ENCODE measurements at places on chromosomes 2 and 18.

DNA sequence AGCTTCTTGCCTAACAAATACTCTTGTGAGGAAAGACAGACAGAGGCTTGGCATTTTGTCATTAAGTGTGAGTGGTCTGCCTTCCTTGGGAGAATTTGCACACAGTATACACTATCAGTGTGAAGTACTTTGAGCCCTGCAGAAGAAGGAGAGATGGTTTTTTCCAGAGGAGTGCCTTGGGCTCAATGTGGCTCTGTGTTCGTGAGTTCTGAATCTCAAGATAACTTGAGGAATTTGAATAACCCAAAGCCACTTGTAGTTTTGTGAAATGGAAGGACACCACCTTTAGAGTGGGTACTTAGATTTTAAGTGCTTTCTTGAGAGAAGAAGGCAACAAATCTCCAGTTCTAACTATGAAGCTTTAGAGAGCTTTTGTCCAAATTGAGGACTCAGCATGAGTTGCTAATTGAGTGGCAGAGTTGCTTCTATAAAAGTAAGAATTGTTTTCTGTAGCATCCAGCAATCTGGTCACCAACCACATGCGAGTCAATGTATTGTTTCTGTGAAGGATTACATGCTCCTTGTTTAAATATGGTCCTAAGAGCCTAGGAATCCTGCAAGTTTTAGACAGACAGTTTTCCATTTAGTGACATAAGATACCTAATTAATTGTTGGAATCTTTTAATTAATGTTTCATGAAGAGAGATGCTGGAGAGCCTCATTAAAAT, 68.3 kb downstream of the BABAM2 start:
- DNase-seq, result no peak

GRCh38 chr2:36394804-36395203, 39.2 kb downstream of the CRIM1 start:
- DNase-seq, result no peak

GRCh38 chr2:98893911-98894321, 42.1 kb downstream of the CRACDL start:
- DNase-seq, result no peak

DNA sequence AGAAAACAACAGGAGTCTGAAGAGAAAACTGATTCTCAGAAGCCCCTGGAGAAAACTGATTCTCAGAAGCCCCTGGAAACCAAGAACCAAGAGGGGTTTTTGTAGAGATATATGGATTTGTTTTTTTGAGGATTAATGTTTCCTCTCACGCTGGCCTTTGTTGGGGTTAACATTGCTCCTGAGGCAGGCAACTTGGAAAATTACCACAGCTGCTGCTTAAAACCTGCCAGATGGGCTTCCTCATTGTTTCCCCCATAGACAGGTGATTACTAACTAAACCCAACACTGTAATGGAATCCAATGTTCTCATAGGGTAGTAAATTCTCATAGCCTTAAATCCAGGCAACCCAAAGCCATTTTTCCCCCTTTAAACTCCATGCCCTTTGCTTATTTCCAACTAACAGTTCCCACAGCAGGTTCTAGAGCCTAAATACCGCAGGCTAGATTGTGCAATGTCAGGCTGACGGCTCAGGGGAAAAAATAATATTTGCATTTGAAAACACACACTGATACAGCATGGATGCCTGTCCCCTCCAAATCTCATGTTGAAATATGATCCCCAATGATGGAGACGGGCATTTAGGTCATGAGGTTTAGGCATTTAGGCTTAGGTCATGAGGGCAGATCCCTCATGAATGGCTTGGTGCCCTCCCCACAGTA, 272.3 kb upstream of the PKDCC start:
- no peak for DNase-seq

DNA sequence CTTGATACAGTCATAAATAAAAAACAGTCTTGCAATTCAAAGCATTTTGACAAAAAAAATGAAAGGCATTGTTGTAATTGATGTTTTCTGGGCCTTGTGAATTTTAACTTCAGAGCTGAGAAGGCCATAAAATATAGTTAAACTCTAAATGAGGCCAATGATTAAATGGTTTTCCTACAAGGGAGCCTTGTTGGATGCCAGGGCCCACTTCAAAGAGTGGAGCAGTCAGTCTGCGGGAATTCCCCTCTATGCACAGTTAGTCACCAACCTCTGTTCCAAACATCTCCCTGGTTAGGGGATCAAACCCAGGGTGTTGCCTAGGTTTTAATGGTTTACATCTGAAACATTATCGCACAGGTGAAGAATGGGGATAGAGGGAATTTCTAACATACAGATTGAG, 143.4 kb downstream of the NCKAP5 start:
- DNase-seq, result no peak

DNA sequence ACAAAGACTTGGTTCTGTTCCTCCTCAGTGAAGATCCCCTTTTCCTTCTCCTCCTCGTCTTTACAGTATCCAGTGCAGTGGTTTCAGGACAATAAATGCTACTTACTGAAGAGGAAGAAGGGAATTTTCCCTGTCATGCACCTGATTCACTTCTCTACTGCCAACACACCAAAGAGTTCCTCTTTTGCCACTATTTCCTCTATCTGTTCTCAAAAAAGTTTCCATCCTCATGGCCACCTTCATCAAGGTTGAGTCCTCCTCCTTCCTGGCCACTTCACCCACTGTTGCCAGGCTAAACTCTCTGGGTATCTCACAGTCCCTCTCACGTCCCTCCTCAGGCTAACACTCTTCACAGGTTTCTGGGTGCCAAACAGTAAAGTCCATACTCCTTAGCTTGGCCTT, 41.7 kb downstream of the PLEKHM3 start:
- no peak for DNase-seq

- DNase-seq, result no peak
These were observed 37.7 kb downstream of the KIF1A start for GRCh38 chr2:240782221-240782885.

DNA sequence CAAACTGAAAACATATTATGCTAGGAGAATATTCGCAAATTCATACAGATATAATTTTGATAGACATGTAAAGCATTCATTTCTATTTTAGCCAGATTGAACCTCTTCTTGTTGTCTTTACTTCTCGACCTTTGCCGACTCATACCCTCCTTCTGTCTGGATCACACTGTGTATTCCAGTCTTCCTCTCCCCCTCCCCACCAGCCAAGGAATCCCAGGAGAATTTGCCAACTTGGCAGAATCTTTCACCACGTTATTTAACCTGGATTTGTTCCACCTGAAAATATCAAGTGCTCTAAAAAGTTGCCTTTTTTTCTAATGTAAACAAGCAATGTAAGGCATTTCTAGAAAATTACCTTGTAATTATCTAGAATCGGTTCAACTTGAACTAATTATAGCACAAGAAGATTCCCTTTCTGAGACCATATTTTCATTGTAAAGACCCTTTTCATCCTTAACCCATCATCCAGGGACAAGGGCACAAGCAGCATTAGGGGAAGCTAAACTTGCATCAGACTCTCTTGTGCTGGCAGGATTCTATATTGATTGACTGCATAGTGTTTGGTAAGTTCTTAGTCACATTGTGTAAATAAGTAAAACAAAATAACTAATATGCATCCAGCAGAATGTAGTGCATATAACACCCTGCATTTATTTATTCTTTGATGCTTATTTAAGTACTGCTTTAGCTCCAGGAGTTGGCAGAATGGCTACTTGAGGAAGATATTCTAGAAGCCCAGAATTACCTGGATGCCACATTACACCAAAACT, 1328.7 kb upstream of the NXPH2 start:
- DNase-seq, result no peak
